ENCODE measurements at places on chromosomes 5 and 9.

- no peak for DNase-seq
Observed at GRCh38 chr9:94142353-94142752, 58.1 kb downstream of the PTPDC1 start.

DNA sequence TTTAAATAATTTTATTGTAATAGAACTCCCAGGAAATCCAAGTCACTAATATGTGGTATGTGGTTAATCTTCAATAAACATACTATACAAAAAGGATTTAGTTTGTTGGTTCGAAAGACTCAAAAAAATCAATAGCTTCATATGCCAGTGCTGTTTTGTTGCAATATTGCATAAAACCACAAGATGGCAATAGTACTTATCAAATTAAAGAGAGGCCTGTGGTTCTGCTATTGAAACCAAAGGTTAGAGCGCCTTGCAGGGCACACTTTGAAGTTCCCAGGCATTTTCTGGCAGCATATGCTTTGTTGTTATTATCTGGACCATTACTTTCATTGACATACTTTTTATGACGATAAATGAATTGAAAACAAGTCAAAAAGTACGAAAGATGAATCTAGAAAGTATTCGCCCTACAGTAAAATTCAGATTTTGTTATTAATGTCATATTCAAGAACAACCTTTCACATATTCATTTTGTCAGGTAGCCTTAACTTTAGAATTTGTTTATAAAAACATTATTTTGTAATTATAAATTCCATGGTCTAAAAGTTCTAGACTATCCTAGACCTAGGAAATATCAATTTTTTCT is 316.3 kb downstream of the MCTP1 start:
- DNase-seq, result no peak

- DNase-seq, result no peak
Observed at GRCh38 chr5:24923400-24923799, 278.6 kb upstream of the CDH10 start.

GRCh38 chr9:7542693-7543092 is 256.9 kb downstream of the DMAC1 start:
- no peak for DNase-seq

DNA sequence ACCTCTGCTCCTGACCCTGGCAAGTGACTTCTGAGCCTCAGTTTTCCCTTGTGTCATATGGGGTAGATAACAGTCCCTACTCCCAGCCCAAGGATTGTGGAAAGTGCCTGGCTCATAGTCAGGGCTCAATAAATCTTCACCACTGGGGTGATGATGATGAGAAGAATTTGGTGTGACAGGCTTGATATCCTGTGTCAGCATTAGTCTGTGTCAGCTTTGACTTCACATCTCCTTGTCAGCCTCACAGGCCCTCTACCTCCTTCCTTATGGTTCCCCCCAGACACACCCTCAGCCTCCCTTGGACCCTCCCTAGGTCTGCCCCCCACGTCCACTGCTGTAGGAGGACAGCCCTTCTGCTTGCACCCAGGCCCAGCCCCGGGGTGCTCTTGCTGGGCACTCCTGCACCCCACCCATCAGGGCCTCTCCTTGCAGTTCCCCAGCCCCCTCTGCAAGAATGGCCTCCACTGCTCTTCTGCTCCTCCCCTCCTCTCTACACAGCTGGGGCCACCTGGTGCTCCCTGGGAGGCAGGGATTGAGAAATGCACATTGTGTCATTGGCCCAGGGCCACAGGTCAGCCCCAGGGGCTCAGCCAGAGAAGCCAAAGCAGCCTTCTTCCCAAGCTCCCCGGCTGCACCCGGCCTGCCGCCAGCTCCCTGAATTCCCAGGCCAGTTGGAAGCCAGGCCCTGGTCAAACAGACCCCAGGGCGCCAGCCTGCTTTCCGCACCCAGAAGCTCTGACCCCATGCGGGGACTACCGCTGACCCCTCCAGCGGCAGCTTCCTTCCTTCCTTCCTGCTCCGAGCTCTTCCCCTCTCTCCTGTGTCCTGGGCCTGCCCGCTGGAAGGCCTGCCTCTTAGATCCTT is 7.7 kb downstream of the FGFR4 start:
- no peak for DNase-seq

- DNase-seq, result no peak
Observed at GRCh38 chr5:28850320-28850921, 1812.0 kb upstream of the CDH9 start.

DNA sequence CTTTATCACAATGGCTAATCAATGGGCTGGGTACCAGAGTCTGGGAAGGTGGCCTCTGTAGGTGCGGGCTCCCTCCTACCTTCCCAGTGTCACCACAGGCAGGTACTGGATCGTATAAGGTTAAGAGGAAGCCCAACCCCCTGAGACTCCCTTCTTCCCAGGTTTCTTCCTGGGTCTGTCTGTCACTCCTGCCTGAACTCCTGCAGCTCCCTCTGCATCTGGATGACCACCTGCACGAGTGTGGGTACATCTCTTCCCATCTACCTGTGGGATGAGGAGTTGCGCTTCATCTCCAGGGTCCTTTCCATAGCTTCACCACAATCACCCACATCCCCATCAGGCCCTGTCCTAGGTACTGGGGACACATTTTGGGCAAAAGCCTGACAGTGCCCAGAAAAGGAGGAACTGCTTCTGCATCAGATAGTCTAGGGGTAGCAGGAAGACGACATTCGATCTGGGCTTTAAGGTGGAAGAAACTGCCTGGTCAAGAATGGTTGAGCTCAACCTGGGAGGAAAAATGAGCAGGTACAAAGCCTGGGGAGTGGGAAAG is 112.2 kb upstream of the ALDH1B1 start:
- DNase-seq, result no peak

GRCh38 chr5:65047948-65048690 is 279.4 kb downstream of the CWC27 start:
- DNase-seq, result no peak

GRCh38 chr5:11329679-11330078 is 568.6 kb upstream of the DAP start:
- no peak for DNase-seq

Data from stimulated activated CD4-positive, alpha-beta T cell treated with anti-CD3 and anti-CD28 coated beads, Interleukin-15, amount 100 ng/mL, for 1 hour (primary cell).